SJSA1 (cell line): ENCODE measurements at places on chromosomes 7 and 10.

- no peak for DNase-seq
Observed at GRCh38 chr10:89030791-89031190, 40.2 kb downstream of the FAS start.

GRCh38 chr10:30834651-30835050, 197.0 kb downstream of the ZNF438 start:
- no peak for DNase-seq

- DNase-seq: no peak
Observed at GRCh38 chr10:128367807-128368206, 241.6 kb upstream of the MKI67 start.

- DNase-seq: no peak
Observed at GRCh38 chr10:10437886-10438285, 579.8 kb upstream of the CELF2 start.

DNA sequence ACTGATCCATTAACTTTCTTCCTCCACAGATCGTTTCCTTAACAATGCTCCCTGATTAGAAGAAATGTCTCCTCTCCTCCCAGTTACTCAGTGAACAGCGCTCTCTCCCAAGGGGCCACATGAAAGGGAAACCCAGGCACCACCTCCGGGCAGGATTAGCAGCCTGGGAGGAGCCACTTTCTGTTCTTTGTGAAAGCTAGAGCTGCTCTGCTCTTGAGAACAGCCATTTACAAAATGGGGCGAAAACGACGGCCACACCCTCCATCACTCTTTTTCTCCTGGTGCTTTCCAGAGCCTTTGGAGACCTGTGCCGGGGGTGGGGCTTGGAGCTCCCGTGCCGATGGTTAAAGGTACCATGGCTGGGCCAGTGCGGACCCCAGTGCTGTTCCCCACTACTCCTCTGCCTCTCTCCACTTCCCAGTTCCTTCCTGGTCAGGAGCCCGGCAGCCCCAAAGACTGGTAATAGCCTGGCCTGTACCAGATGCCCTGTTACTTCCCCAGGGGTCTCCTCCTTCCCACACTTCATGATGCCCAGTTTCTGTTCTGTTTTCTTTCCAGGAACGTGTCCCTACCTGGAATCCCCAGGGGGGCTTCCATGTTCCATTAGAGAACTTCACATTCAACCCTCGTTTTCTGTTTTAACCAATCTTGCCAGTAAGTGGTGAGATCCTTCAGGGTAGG, 402.9 kb upstream of the GALNT17 start:
- no peak for DNase-seq

- no peak for DNase-seq
Observed at GRCh38 chr10:14686356-14686755, 88.3 kb downstream of the FAM107B start.

DNA sequence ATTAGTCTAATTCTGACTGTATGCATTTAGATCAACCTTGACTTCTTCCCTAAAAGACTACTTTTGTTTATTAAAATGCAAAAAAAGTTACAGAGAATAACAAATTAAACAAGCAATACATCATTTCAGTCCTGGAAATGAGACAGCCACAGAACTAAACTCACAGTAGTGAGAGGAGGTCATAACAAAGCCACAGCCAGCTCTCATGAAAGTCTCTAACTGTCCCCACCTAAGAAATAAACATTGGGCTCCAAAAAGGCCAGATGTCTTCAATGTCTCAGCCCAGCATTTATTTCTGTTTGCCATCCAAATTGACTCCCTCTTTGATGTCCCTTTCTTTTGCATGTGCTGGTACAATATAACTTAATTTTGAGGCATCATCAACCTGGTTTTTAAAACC, 74.4 kb downstream of the NHLRC2 start:
- DNase-seq: no peak

DNA sequence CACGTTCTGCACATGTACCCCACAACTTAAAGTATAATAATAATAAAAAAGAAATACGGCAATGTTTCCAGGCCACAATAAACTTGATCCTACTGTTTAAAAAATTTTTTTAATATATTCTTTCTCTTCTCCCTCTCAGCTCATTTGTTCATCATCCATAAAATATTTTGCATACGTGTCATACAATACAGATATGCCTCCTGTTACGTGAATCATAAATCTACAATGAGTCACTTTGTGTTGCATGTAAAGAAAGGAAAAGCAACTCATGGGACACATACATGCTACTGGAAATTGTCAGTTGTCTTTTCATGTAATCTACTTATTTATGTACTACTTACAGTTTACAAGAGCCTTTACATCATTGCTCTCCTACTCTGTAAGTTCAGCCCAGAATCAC, 1.1 kb upstream of the TECTB start:
- DNase-seq: no peak

DNA sequence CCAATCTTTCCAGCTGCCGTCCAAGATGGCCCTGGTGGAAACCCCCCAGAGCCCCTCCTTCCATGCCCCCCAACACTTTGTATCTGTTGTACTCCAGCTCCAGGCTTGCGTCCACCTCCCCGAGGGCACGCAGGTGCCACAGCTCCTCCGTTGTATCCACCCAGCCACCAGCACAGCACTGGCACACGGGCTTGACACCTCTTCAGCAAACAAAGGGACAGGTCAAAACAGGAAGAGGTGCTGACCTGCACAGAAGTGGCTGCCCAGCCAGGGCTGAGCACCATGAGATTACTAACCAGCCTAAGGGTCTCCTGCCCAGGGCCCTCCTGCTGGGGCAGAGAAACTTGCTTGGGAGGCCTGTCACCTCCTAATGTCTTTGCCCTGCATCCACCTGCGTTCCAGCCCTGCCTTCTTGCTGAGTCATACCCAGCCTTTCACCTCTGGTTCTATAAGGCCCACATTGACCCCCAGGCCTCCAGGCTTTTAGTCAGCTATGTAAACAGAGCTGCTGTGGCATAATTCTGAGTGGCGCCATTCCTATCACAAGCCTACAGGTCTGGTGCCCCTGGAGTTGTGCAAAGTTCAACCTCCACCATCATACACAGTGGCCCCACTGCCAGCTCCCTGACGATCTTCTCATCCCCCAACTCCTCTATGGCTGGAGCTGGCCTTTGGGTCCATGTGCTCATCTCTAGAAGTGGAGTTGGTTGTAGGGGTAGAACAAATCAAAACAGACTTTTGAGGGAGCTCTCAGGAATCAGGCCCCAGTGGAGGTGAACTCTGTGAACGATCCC, 20.9 kb downstream of the SLC29A3 start:
- DNase-seq: no peak

- peak; percentile 55 for DNase-seq
Observed at GRCh38 chr7:121473645-121474300, 77.7 kb upstream of the FAM3C start.

DNA sequence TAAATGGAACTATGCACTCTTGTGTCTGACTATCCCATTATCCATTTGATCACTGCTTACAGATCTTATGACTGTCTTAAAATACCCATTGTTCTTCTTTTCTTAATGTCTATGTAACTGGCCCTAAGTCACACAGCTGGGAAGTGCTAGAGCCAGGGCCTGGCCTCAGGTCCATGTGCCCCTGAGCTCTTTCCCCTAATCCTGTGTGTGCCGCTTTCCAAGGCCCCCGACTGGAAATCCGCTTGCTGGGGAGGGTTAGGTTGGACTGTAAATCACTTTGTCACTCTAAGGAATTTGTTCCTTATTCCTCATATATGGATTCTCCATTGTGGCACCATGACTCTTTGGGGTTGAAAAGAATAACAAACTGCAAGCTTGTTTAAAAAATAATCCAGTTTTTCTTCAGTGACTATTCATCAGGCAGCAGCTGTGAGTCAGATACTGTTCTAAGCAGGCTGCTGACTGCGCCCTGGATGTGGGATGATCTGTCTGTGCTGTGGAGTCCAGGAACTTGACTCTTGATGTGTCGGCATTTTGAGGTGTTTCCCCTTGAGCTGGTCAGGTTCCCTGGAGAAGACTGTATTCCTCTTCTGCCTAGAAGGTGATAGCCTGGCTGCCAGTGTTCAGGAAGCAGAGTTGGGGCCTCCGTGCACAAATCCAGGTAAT, 236.3 kb downstream of the SDK1 start:
- DNase-seq: peak; percentile 49

- DNase-seq: no peak
Observed at GRCh38 chr7:149218469-149219420, 20.7 kb upstream of the ZNF212 start.

DNA sequence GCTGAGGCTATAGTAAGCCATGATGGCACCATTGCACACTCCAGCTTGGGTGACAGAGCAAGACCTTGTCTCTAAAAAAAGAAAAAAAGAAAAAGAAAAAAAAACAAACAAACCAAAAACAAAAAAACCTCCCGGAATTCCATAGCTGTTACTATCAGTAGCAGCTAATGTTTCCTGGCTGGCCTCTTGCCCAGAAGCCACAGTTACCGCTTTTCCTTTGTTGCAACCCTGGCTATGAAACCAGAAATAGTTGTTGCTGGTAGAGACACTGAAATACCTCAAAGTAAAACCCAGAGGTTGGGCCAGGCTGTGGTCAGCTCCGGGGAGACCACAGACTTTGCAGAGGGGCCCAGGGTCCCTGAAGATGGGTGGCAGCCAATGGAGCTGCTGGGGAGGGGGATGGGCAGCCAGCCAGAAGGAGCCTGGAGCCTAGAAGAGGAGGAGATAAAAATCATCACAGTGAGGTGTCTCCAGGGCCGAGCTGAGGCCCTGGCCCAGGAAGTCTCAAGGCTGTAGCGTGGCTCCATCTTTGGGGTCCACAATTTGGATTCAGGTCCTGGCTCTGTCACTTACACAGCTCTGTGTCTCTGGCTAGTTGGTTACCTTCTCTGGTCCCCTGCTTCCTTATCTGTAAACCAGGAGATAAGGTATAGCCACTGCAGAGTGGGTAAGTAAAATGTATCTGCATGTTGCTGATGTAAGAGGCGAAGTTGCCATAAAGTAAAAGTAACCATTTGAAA, 3.4 kb upstream of the CHST12 start:
- peak; percentile 97 for DNase-seq

- DNase-seq: no peak
Observed at GRCh38 chr7:158097453-158098124, 490.0 kb downstream of the PTPRN2 start.

- no peak for DNase-seq
Observed at GRCh38 chr10:121690152-121690848, 92.1 kb upstream of the FGFR2 start.

DNA sequence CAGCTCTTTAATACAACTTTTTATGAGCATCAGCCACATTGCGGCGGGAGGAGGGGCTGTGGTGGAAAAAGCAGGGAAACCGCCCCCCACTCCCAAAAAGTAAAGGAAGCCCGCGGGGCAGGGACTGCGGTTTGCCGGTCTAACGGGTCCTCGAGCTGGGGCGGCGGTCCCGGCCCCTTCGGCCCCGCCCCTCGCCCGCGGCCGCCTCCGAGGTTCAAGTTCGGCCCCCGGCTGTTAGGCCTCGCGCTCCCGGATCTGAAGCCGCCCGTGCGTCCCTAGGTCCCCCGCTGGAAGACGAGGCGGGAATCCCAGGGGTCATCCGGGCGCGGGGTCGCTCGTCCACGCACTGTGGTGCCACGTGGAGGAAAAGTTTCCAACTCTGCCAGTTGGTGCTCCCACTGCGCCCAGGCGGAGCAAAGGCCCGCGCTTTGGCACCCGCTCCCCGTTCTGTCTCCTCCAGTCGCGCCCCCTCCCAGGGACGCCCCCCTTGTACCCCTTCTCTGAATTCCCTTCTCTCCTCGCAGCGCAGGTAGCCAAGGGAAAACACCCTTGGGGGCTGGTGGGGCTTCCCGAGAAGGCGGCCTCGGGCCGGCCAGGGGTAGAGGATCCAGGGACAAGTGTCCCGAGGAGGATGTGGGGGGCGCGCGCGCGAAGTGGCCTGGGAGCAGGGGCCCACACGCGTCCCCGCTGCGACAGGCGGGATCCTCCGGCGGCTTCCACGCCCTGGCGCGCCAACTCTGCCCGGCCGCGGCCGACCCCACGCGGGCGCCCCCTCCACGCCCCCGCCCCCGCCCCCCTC, 798 bp upstream of the AUTS2 start:
- DNase-seq: no peak

GRCh38 chr10:21707498-21707897, 173.5 kb downstream of the MLLT10 start:
- DNase-seq: no peak

DNA sequence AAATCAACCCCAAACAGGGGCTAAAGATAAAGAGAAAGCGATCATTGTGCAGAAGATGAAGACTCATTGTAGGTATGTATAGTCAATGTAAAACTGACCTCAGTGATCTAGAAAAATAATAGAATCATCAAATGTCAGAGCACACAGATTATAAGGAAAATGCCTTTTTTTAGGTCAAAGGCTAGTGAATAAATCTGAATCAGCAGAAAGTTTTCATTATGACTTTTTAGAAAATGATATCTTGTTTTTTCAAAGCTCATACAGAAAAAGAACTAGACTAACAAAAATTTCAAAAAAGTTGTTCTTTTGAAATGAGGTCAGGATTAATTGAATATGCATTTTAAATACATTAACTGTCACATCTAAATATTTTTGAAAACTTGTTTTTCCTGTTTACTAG, 60.2 kb upstream of the STEAP4 start:
- DNase-seq: no peak

GRCh38 chr10:112182784-112183328, 709 bp downstream of the GPAM start:
- no peak for DNase-seq

DNA sequence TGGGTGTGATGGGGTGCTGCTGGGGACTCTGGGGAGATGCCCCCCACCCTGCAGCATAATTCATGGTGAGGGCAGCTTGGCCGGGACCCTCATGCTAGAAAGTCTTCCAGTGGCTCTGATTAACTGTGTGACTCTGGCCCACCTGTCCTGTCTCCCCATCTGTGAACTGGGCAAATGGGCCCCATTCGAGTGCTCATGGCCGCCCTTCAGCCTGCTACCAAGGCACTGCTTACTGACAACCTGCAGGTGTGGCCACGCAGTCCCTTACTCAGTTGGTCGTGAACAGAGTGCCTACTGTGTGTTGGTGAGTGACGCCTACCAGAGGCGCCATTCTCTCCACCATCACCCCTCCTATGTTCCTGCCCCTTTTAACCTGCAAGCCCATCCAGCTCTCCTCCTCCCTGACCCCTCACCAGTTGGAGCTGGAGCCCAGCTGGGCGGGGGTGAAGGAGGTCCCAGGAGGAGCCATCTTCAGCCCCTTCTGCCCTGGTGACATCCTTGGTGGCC, 109.4 kb downstream of the ZMIZ1 start:
- no peak for DNase-seq

- DNase-seq: no peak
Observed at GRCh38 chr10:93064874-93065660, 4.5 kb downstream of the CYP26C1 start.
